LoVo (cell line): ENCODE measurements at places on chromosomes 2 and 18.
A peak's percentile ranks its signal among the peaks of the same experiment; 100 is the strongest.

DNA sequence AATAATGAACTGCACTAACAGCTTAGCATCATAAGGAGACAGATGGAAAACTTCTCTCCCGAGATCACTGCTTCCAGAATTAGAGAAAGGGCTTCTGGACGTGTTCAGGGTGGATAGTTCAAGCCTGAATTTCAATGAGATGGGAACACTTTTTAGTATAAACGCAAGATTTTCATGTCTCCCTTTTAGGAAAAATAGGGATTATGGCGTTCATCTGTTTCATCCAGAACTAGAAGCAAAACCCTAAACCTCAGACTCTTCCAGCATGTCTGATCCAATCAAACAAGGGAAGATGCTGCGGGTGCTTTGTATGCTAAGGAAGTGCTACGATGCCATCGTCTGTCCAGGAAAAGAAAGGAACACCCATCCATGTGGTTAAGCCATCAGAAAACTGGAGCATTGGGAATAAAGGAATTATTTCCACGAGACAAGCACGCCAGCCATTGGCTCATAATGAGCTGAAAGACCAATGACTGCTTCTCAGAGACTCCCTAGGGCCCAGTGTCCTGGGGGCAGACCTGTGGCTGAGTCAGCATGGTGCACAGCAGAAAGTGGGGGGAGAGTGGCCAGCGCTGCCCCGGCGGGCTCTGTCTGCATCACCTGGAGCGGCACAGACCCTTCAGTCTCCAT, 65.9 kb upstream of the AFF3 start:
- DNase-seq, result no peak

GRCh38 chr2:188853307-188853706, 120.9 kb upstream of the COL3A1 start:
- no peak for DNase-seq

- DNase-seq, result peak; percentile 47
Measured at GRCh38 chr2:69642709-69643601, 584 bp downstream of the AAK1 start.

GRCh38 chr18:76981396-76981968, 151.1 kb downstream of the MBP start:
- no peak for DNase-seq

- no peak for DNase-seq
Measured at GRCh38 chr2:23460228-23460627, 75.2 kb downstream of the KLHL29 start.

GRCh38 chr18:32328379-32328778, 138.5 kb downstream of the MEP1B start:
- no peak for DNase-seq

GRCh38 chr2:127076924-127077323, 30.0 kb downstream of the BIN1 start:
- no peak for DNase-seq

DNA sequence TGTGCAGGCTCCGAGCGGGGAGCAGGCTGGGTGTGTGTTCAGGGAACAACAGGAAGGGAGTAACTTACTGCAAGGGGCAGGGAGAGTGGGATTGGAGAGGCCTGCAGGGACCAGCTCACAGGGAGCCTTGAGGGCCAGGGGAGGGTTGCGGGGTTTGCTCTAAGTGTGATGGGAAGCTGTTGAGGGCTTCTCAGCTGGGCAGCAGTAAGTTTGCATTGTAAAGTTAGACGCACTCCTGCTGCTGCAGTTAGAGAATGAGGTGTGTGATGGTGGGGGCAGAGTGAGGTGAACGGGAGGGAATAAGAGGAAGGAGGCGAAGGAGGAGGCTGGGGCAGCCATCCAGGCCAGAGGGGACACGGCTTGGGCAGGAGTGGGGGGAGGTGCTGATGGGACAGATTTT, 53.4 kb downstream of the BOLA3 start:
- DNase-seq, result no peak

GRCh38 chr2:111664275-111664850, 219.6 kb downstream of the ANAPC1 start:
- DNase-seq, result no peak

DNA sequence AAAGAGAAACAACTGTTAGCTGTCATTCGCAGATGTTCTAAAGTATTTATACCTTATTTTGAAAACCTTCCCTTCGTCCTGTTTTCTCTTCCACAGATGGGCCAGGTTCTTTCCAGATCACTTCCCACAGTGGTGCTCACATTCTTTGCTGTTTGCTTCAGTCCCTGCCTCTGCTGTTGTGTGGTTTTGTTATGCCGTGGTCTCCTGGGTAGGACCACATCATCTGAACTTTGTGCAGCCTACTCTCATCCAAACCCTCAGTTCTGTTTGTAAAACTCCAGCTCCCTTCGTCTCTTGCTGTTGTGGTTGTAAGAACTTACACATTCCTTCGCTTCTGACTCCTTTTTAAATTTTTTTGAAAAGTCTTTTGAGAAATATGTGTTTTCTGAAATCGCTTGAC, 38.1 kb downstream of the ZNF236 start:
- no peak for DNase-seq

- no peak for DNase-seq
Measured at GRCh38 chr18:43067570-43067969, 47.9 kb downstream of the RIT2 start.

DNA sequence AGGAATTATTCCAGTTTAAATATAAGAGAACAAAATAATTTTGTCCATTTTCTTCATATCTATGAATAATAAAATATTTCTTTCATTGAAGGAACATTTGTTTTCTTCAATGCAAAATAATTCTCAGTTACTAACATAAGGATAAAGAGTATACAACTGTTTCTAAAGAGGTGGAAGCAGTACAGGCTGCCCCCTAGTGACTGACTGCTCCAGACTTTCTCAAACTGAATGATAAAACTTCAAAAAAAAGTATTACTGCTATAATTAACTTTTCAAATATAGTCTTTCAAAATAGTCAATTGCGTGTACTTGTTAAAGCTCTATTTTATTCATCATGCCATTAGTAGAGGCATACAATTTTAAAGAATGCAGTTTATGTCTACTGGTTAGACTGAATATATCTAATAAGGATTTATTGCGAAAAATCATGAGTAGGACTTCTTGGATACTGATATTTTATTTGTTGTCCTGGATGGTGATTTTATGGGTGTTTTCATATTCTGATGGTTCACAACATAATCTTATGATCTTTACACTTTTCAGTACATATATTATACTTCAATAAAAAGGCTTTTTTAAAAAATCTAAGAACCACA, 100.1 kb downstream of the WDPCP start:
- peak; percentile 35 for DNase-seq

GRCh38 chr2:96151595-96152303, 6.5 kb upstream of the DUSP2 start:
- DNase-seq, result no peak

DNA sequence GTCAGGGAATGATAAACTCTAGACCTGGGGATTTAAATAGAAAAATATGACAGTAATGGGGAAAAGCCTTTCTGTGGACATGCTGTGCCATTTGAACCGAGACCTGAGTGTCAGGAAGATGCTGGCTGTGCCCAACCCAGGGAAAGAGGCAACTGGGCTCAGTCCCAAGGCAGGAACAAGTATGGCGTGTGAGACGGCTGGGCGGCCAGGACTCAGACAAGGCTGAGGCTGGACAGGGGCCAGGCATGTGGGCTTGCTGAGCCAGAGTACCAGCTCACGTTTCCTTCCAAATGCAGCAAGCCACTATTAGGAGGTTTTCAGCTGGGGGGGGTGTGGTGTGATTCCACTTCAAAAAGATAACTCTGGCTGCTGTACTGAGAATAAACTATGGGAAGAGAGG, 92.4 kb downstream of the INPP5D start:
- no peak for DNase-seq

- no peak for DNase-seq
Measured at GRCh38 chr18:11148680-11149440, 509 bp downstream of the PIEZO2 start.

- no peak for DNase-seq
Measured at GRCh38 chr2:179377296-179377695, 112.7 kb upstream of the SESTD1 start.

GRCh38 chr18:48939205-48940097, 11.3 kb downstream of the SMAD7 start:
- DNase-seq, result no peak
